Retina (tissue), 1 donor: ENCODE measurements at places on chromosomes 5 and 9.

DNA sequence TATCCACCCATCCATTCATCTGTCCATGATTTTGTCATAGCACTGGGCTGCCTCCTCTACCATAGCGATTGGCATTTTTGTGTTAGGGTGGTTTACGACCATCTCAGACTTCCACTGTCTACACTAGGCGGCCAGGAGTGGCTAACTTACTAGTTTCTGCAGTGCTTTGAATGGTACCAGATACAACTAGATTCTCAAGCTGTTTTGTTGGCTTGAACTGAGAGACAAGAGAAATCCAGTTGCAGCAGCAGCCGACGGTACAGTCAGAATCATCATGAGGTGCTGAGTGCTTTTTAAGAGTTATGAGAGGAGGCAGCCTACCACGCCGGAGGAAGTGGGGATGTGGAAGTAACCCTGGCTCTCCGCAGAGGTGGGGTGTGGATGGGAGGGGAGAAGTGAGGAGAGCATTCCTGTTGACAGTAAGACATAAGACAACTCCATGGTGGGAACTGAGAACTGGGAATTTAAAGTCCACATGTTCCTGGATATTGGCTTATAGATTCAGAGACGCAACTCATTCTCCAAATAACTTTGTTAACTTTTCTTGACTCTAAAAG is 27.9 kb downstream of the COL5A1 start:
- no peak for DNase-seq

GRCh38 chr5:68555907-68556681 is 340.5 kb downstream of the PIK3R1 start:
- no peak for DNase-seq

GRCh38 chr9:35364817-35365585 is 124.9 kb upstream of the RUSC2 start:
- DNase-seq, result no peak

GRCh38 chr9:137456061-137456863 is 2.9 kb downstream of the NSMF start:
- DNase-seq, result no peak

DNA sequence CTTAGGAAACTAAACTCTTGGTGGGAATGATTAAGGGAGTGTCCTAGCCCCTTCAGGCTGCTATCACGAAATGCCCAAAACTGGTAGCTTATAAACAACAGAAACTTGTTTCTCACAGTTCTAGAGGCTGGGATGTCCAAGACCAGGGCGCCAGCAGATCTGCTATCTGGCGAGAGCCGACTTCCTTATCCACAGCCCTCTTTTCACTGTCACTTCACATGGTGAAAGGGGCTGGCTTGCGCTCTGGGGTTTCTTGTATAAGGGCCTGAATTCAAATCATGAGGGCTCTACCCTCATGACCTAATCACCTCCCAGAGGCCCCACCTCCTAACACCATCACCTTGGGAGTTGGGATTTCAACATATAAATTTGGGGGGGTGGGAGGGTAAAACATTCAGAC is 49.1 kb downstream of the IPPK start:
- DNase-seq, result no peak

GRCh38 chr5:77635067-77635916 is 3.2 kb downstream of the OTP start:
- DNase-seq, result peak; percentile 51

- no peak for DNase-seq
These were observed 264.0 kb downstream of the FAM114A2 start for GRCh38 chr5:153774686-153775085.

DNA sequence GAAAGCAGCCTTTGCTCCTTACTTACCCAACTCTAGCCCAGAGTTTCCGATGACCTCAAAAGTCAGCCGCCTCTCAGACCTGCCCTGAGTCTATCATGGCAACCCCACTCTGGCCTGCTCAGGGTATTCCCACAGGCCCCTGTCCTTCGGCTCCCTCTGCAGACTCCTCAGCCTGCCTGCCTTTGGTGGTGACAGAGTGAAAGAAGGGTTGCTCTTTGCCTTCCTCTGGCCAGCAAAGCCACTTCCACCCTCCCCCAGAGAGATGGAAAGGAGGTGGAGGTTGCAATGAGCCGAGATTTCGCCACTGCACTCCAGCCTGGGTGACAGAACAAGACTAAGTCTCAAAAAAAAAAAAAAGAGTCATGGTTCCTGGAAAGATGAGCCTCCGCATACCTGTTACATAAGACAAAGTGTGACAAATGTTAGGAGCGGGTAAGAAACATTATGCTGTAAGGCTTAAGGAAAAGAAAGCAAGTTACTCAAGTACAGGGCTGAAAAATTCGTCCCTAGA is 2.3 kb upstream of the SMIM33 start:
- DNase-seq, result no peak
